CD4-positive, alpha-beta memory T cell (primary cell): ENCODE measurements at places on chromosomes 5 and 9. TPM values are rescaled to one million over a fixed set of nuclear protein-coding genes. Genes with fewer than 3 reads are reported as not detected.

TYRP1 gene
- not detected for total RNA-seq

- no peak for DNase-seq
Observed at GRCh38 chr9:110842986-110843385, 174.4 kb downstream of the MUSK start.

TXNDC8 gene
- not detected for total RNA-seq

GRCh38 chr5:73892806-73893205 is 266.8 kb downstream of the ARHGEF28 start:
- DNase-seq = no peak

DNA sequence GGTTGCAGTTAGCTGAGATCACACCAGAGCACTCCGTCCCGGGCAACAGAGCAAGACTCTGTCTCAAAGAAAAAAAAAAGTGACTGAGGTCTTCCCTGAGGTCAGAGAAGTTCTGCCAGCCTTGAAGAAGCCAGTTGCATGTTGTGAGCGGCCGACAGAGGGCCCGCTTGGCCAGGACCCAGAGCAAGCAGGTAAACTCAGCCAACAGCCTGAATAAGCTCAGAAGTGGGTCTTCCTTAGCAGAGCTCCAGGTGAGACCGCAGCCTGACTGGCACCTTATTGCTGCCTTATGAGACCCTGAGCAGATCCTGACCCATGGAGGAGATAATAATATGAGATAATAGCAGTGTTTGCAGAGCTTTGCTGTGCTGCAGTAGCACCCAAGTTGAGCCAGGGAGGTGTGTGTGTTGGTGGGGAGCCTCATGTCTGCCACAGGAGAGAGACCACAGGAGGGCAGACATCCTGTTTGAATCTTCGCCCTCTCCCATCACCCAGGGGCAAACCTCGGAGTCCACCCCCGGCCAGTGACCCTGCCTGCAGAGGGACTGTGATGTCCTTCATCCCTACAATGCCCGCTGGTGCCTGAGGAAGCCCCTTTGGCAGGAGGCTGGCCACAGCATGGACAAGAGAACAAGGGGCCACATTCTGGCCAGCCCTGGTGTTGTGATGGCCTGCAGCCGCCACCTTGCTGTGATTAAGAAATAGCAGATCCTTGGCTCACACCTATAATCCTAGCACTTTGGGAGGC is 10.8 kb upstream of the BARX1 start:
- no peak for DNase-seq
